ENCODE measurements at places on chromosomes 7 and 10.

- DNase-seq = no peak
These were observed 127.8 kb downstream of the HDAC9 start for GRCh38 chr7:18623389-18623788.

GRCh38 chr7:1291845-1292765 lies 59.4 kb downstream of the UNCX start:
- no peak for DNase-seq

GRCh38 chr7:22156205-22156604 lies 200.7 kb downstream of the RAPGEF5 start:
- DNase-seq = no peak

DNA sequence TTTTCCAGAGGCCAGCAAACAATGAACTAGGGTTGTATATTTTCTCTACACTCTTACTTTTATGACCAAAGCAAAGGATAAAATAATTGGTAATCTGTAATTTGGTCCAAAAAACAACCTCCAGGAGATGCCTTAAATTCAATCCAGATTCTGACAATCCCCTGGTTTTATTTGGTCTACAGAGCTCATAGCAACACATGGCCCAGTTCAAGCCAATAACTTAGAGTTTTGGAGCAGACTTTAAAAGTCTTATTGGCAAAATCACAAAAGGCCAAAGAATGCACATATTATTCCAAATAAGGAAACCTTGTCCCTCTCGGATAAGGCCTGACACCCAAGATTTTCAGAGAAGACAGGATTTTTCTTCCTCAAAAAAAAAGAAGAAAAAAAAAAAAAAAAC lies 51.9 kb downstream of the SORBS1 start:
- no peak for DNase-seq

GRCh38 chr10:52128056-52128683 lies 185.9 kb upstream of the DKK1 start:
- no peak for DNase-seq

- no peak for DNase-seq
These were observed 293.7 kb upstream of the POM121L12 start for GRCh38 chr7:52741670-52742290.

DNA sequence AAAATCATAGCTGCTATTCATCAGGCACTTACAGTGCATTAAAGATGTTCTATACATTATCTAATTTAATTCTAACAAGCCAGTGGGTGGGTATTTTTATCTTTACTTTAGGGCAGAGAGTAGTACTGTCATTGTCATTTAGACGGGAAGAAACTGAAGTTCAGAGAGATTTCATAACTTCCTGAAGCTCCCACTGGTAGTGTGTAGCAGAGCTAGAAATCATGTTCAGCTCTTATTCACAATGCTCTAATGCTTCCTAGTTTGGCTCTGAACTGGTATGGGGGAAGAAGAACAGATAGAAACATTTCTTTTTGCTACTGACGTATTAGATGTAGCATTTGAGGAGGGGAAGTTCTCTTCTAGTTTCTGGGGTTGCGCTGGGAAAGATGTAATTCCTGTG lies 116.7 kb downstream of the CYP26A1 start:
- no peak for DNase-seq
